GM12891 (cell line): ENCODE measurements at places on chromosomes 1 and 21.

DNA sequence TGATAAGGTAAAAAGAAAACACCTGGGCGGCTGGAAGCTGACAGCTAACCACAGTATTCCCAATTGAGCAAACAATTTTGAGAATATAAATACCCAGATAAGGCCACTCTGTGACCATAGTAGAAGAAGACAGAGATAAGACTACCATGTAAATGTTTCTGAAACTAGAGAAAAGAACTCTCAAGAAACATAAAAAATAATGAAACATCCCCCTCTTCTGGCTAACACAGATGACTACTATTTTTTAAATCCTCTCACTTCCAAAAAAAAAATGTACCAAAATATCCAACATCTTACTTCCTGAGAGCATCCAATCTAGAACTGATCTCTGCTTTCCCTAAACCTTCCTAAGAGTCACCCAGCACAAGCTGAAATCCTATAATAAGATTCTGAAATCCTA, 125.9 kb downstream of the HFM1 start:
- DNase-seq = no peak

- no peak for DNase-seq
Observed at GRCh38 chr21:46597031-46597430, 7.9 kb downstream of the S100B start.

DNA sequence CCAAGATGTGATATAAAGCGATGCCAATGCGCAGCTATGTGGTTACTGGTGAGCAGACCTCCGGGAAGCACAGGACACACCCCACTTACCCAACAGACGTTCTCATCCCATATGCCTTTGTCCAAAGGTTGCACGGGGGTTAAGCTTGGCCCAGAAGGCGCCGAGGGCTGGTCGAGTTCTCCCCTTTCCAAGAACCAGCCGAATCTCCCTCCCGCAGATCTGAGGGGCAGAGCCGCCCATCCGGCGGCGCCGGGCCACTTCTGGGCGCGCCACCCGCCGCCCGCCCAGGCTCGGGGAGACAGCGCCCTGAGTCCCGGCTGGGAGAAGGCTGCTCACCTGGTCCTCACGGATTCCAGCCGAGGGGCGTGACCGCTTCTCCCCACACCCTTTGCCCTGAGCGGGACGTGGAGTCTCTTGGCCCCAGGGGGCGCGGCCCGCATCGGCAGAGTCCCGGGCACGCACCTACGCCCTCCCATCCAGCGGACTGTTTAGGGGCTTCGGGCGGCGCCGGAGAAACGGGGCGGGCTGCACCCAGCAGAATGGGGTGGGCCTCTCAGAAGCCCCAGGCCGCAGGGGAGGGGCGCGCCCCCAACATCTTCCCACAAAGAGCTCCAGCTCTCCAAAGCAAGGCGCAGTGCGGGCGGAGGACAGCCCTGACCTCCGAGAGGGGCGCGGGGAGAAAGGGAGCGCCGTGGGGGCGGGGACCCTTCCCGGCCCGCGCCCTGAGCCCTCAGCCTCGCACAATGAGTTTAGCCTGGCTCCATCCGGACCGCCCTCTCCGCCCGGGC, 615 bp downstream of the GPR161 start:
- no peak for DNase-seq

GRCh38 chr1:97337250-97338030, 583.4 kb downstream of the DPYD start:
- DNase-seq = no peak

GRCh38 chr1:30362603-30362990, 360.8 kb downstream of the MATN1 start:
- no peak for DNase-seq

GRCh38 chr1:166947398-166948043, 27.8 kb downstream of the ILDR2 start:
- no peak for DNase-seq

GRCh38 chr1:25640646-25641328, 24.2 kb downstream of the MAN1C1 start:
- no peak for DNase-seq

GRCh38 chr1:203227371-203228083, 1.9 kb downstream of the CHIT1 start:
- DNase-seq = no peak

DNA sequence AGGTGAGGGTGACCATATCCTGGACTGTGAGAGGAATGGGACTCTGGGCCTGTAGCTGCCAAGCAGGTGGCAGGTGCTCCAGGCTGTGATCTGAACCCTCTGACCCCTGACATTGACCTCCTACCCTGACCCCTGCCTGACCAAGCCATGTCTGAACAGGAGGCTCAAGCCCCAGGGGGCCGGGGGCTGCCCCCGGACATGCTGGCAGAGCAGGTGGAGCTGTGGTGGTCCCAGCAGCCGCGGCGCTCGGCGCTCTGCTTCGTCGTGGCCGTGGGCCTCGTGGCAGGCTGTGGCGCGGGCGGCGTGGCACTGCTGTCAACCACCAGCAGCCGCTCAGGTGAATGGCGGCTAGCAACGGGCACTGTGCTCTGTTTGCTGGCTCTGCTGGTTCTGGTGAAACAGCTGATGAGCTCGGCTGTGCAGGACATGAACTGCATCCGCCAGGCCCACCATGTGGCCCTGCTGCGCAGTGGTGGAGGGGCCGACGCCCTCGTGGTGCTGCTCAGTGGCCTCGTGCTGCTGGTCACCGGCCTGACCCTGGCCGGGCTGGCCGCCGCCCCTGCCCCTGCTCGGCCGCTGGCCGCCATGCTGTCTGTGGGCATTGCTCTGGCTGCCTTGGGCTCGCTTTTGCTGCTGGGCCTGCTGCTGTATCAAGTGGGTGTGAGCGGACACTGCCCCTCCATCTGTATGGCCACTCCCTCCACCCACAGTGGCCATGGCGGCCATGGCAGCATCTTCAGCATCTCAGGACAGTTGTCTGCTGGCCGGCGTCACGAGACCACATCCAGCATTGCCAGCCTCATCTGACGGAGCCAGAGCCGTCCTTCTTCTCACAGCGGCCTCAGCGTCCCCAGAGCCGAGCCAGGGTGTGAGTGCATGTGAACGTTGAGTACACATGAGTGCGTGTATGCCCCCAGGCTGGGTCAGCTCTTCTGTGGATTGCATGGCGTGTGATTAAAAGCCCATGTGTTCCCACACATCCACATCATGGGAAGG, 3.1 kb downstream of the TMEM125 start:
- DNase-seq = no peak
